ENCODE measurements at places on chromosomes 12 and 14.

DNA sequence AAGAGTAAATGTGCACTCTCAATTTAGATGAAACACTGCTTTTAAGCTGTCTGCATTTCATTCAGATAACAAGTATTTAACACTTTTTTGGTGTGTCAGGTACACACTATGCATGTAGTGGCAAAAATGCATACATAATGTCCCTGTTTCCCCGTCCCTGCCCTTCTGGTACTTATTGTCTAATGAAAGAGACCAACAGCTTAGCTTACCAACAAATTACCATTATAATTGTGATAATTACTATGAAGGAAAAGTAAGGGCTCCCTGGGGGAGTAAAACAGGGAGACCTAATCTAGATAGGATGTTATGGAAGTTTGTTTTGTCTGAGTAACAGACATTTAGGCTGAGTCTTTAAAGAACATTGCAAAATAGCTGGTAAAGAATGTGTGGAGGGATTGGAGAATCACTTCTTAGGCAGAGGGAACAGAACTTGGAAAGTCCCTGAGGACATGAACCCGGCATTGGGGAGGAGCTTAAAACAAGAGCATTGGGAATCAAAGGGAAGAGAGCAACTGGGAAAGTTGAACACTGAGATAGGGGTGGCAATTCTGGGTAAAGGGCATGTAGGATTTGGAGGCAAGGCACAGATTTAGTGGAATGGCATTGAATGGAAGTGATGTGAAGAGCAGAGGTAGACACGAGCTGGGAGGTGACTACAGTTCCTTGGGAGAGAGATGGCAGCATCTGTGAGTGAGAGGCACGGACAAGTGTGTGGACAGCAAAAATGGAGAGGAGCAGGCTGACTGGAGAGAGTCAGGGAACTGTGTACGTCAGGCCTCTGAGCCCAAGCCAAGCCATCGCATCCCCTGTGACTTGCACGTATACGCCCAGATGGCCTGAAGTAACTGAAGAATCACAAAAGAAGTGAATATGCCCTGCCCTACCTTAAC is 181.6 kb downstream of the GRIP1 start:
- no peak for DNase-seq

DNA sequence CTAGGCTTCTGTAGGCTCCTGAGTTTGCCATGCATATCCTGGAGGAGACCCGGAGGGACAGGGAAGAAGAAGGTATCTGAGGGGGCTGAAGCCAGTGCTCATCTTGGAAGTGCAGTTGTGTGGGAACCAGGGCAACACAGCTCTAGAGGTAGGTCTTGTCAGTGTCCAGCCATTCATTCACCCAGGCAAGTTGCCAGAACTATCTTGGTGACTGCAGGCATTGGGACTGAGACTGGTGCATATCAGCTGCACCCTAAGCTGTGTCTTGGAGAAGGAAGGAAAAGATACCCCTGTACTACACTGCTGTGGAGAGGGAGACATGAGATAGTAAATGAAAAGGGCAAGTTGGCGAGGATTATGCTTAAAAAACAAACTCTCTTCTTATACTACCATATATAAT is 4.9 kb upstream of the WIF1 start:
- no peak for DNase-seq

DNA sequence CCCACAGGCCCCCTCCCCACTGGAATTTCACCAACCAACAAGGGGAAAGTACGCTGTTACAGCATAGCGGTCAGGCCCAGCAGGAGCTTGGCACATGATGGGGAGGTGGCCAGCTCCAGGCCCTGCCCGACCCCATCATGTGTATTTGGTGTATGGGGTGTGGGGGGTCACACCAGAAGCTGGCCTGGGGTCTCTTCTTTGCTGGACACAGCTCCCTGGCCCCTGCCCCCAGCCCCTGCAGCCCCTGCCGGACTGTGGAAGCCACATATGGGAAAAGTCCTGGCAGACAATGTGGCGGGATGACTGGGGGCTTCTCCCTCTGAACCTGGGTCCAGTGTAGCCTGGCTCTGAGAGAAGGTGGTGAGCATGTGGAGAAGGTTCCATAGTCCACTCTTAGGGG is 12.4 kb downstream of the NGB start:
- DNase-seq = no peak

- no peak for DNase-seq
Measured at GRCh38 chr12:132306885-132307191, 22.6 kb downstream of the GALNT9 start.

DNA sequence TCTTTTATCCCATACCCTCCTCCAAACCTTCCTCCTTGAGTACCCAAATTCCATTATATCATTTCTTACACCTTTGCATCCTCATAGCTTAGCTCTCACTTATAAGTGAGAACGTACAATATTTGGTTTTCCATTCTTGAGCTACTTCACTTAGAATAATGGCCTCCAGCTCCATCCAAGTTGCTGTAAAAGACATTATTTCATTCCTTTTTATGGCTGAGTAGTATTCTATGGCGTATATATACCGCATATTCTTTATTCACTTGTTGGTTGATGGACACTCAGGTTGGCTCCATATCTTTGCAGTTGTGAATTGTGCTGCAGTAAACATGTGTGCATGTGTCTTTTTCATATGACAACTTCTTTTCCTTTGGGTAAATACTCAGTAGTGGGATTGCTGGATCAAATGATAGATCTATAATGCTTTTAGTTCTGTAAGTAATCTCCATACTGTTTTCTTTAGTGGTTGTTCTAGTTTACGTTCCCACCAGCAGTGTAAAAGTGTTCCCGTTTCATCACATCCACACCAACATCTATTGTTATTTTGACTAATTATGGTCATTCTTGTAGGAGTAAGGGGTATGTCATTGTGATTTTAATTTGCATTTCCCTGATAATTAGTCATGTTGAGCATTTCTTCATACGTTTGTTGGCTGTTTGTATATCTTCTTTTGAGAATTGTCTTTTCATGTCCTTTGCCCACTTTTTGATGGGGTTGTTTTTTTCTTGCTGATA is 10.1 kb downstream of the RAB21 start:
- no peak for DNase-seq

DNA sequence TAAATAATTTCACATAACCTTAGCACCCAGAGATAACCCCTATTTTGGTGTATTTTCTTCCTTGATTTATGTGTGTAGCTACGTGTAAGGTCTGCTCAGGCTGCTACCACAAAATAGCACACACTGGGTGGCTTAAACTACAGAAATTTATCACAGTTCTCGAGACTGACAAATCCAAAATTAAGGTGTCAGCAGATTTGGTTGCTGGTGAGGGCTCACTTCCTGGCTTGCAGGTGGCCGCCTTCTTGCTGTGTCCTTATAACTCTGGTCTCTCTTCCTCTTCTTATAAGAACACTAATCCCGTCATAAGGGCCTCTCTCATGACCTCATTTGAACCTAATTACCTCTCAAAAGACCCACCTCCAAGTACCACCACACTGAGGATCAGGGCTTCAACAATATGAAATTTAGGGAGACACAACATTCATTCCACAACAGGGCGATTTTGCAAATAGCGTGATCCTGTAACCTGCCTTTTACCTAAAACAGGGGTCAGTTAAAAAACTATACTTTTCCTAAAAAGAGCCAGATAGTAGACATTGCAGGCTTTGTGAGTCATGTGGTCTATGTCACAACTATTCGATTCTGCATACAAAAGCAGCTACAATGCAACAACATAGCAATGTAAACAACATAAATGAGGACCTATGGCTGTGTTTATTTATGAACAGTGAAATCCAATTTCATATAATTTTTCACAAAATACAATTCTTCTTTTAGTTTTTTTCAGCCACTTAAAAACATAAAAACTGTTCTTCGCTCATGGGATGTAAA is 371.7 kb downstream of the DPF3 start:
- DNase-seq = no peak

DNA sequence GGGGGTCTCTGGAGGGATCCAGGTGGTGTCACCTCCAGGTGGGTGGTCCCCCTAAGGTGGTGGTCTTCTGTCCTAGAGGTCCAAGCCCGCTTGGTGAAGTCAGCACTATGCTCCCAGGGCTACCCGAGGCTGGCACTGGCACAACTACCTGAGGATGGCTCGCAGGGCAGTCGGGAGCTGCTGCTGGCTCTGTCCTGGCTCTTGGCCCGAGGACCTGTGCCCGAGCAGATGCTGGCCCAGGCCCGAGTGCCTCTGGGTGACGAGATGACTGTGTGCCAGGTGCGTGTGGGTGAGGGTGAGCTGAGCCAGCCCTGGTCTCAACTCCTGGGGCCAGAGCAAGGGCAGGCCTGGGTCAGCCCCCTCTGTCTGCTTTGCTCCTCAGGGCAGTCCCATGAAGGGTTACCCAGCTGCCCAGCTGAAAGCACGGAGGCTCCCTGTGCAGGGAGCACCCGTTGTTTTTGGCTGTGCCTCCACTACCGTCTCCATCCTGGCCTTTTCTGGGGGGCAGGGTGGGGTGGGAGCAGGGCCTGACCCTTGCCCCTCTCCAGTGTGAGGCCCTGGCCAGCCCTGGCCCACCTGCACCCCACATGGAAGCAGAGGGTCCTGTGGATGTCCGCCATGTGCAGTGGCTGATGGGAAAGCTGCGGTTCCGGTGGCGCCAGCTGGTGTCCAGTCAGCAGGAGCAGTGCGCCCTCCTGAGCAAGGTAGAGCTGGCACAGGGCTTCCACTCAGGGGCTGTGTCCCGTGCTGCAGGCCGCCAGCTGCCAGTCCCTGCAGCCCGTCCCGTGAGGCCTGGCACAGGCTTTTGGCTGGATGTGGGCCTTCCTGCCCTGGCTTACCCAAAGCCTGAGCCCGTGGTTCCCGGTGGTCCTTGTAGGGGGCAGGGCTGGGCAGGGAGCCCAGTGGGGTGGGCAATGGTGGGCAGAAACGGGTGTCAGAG is 1.3 kb downstream of the TEDC1 start:
- no peak for DNase-seq

DNA sequence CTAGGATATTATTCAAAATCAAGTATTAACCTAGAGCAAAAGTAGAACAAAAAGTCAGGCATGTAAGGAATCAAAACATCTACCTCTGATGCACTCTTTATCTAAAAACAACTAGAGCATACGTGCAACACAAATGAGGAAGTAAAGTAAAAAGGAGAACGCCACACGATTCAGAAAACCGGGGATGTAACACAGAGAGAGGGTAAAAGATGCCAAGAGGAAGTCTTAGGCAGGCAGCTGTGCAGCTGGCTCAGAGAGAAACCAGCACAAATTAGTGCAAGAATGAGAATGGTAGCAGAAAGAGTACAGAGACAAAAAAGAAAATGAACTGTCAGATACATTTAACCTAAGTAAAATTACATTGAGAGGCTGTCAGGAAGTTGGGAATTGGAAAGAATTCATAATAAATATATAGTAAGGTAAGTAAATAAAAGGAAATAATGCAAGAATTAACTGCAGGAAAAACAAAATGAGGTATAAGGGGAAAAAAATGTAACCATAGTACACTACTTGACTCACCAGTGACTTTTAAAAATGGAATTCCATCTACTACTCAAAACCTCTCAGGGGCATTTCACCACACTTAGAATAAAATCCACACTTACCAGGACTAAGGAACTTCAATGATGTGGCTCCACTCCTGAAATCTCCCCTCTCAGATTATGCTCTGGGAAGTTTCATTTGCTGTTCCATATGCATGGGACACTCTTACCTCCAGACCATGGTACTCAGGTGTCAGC is 17.1 kb downstream of the BCAT1 start:
- DNase-seq = no peak

DNA sequence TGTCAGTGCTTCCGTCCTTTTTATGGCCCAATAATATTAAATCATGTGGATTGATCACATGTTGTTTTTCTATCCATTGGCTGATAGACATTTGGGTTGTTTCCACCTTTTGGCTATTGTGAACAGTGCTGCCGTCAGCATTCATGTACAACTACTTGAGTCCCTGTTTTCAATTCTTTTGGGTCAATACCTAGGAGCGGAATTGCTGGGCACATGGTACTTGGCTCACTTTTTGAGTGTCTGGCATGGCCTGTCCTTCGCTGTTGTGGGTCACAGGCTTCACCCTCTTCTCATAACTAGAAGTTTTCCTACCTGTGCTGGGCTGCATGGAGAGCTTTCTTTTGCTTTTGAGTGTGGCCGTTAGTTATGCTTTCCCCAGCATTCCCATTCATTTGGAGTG is 72.7 kb downstream of the DNAH10 start:
- no peak for DNase-seq

GRCh38 chr14:104135121-104135903 is 3.1 kb upstream of the KIF26A start:
- no peak for DNase-seq

- peak; percentile 33 for DNase-seq
Measured at GRCh38 chr14:106556665-106557289, 1030.4 kb downstream of the TMEM121 start.

DNA sequence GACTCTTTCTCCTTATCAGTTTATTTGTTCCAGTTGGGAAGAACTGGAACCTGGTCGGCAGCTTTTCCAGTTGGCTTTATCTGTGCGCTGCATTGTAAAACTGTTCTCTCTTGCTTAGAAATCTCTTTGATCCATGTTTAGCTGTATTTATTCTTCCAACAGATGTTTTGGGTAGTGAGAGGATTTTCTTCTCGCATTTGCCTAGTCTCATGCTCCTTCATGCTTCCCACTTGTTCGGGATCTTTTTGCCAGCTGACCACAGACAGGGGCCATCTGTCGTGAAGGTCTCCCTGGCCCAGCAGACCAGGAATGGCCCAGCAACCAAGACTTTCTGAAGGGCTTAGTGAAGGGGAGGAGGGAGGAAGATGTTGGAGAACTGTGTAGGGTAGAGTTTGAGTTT is 21.6 kb downstream of the NTF3 start:
- no peak for DNase-seq

DNA sequence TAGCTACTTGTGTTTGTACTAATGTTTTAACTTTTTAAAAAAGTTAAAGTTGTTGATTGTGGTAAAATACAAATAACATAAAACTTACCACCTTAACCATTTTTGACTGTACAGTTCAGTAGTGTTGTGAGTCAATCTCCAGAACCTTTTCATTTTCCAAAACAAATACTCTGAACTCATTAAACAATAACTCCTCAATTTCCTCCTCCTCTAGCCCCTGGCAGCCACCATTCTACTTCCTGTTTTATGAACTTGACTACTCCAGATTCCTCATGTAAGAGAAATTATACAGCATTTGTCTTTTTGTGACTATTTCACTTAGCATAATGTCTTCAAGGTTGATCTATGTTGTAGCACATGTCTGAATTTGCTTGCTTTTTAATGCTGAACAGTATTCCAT is 299.1 kb upstream of the AMIGO2 start:
- DNase-seq = no peak

GRCh38 chr12:69334158-69334557 is 14.0 kb upstream of the LYZ start:
- DNase-seq = no peak

GRCh38 chr12:5511644-5512600 is 80.0 kb downstream of the NTF3 start:
- no peak for DNase-seq

GRCh38 chr12:127832172-127832571 is 434.8 kb upstream of the TMEM132C start:
- no peak for DNase-seq

- DNase-seq = peak; percentile 60
Measured at GRCh38 chr12:116539361-116539771, 19.8 kb upstream of the MAP1LC3B2 start.

- DNase-seq = no peak
Measured at GRCh38 chr14:21241218-21241819, 27.9 kb downstream of the HNRNPC start.
